ENCODE measurements at places on chromosomes 4 and X.

DNA sequence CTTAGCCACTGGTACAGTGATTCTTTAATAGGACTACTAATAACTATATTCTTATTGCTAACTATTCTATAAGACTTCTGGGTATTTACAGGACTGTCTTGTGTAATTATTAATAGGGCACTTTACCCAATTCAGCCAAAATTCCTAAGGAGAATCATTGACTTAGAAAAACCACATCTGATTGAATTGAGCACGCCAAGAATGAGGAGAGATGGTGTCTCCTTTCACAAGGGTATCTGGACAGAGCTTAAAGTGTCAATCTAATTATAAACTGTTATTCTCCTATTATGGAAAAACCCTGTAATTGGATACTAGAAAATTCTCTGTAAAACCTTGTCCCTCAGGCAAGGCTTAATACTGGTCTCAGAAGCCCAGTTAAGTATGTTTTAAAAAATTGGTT is 111.1 kb upstream of the TLL1 start:
- no peak for DNase-seq

DNA sequence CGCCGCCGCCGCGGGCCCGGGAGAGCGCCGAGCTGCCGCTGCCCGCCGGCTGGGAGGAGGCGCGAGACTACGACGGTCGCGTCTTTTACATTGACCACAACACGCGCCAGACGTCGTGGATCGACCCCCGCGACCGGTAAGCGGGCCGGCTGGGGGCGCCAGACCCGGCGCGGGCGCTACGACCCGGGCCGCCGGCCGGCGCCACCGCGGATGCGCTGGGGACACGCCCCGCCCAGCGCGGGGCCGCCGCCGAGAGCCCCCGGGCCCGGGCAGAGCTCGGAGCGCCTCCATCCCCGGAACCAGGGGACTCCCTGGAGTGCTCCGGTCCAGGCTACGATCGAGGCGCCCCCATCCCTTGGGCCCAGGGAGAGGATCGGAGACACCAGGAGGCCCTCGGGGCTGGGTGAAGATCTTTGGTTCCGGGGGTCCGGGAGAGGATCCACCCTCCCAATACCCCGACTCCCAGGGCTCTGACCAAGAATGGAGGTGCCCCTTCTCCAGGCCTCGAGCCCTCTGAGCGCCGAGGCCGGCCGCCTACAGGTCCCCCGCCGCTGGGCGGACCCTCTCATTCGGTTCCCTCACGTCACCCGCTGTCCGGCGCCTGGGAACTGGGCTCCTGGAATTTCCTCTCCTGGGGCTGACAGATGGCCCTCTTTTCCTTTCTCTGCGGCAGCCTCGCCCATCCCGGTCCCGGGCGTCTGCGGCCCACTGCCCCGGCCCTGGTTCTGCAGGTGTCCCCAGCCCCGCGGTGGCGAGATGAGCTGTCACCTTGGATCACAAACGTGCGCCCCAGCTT is 48.8 kb downstream of the CLDN34 start:
- peak; percentile 18 for DNase-seq

GRCh38 chr4:23516716-23517115 is 373.1 kb downstream of the PPARGC1A start:
- DNase-seq, result no peak

DNA sequence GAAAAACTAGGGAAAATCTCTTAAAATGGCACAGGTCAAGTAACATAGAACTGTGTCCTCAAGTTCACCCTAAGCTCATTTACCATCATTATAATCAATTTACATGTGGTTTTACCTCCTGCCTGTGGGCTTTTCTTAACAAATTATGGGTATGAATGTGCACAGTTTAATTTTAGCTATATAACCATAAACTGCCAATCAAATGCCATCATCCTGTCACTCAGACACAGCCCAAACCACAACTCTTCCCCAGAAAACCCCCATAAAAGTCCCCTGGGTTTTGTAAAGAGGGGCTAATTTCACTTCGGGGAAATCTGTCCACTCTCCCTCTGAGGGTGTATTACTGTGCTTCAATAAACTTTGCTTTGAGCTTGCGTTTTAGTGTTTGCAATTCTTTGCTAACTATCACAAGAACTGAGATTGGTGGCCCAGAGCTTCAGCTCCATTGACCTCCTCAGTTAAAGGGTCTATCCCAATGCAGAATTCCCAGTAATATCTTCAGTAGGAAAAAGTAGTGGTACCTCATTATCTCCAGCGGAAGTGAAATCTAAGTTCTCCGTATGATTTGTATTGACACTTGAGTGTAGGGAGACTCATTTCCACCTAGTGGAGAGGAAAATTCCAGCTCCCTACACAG is 394.6 kb downstream of the SPOCK3 start:
- DNase-seq, result peak; percentile 84

GRCh38 chr4:185118876-185119275 is 24.2 kb upstream of the SLC25A4 start:
- no peak for DNase-seq
